AG09309 (cell line): ENCODE measurements at places on chromosomes 7 and 10.

DNA sequence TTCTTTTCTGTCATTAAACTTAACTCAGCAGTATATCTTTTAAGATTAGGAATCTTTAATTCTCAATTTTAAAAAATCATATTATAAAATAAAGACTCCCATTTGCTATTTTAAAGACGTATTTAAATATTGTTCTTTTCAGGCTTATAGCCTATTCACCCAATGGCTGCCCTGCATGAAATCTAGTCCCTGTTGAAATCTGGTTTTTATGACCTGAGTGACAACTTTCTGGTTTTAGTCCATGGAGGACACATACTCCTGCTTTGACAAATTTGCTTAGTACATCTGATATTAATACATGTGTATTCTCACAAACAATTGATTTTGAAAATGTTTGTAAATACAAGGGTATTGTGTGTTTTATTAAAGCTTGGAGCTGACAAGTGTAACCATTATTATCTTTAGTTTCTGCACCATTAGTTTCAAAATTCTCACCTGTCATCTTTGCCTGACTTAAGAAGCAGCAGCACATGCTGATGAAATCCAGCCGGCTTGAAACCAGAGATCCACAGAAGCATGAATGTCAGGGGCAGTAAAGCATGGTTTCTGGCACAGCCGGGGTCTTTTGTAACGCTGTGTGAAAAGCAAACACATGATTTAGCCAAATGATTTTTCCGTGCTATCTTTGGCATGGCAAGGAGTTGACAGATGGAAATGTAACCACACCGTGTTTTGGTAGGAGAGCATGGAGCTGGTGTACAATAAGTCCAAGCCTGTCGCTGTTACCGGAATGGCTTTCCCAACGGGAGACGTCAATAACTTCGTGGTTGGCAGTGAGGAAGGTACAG, 262.8 kb downstream of the DYNC1I1 start:
- no peak for DNase-seq

DNA sequence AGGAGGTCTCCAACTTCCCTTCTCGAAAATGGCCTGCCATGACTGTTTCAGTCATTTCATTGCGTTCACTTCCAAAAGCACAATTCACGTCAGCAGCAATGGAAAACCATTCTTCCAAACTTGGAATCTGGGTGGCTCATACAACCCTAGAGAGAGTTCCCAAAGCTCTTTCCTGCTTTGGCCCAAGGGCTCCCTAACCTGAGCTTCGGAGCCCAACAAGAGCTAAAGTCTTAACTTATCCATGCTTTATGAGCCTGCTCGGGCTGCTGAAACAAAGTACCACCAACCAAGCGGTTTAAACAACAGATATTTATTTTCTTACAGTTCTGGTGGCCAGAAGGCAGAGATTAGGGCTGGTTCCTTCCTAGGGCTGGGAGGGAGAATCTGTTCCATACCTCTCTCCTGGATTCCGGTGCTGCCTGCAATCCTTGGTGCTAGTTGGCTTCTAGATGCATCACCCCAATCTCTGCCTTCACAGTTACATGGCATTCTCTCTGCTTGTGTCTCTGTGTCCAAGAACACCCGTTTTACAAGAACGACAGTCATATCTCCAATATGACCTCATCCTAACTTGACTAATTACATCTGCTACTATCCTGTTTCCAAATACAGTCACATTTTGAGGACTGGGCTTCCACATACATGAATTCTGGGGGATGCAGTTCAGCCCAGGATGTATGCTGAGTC, 33.5 kb downstream of the CAMK2B start:
- DNase-seq: no peak

DNA sequence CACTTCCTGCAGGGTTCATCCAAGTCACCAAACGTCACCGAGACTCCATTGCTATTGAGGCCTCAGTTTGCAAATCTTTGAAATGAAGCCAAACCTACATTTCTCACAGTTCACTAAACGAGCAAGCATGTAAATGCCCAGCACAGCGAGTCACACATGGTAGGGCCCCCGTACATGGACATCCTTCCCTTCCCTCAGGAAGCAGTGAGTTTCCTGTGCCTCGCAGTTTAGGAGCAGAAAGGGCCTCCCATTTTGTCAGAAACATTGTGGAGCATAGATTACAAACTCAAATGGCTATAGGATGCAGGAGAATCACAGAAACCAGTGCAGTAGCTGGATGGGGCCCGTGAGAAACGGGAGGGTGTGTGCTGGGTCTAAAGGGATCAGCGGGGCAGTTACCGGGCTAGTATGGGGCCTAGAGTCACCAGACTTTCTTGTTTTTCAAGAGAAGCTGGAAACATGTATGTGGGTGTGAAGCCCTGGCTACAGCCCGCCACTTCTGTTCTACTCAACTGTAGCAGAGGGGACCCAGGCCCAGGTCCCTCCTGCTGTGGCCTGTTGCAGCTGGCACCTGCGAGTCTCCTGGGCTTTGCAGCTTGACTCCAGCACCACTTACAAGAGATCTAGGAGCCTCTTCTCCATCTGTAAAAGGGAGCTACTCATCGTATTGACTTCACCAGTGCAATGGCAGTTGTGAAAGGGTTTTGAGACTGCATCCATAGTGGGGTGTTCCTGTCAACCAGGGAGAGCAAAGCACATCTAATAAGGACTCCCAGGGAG, 14.2 kb upstream of the SLC18A3 start:
- no peak for DNase-seq

DNA sequence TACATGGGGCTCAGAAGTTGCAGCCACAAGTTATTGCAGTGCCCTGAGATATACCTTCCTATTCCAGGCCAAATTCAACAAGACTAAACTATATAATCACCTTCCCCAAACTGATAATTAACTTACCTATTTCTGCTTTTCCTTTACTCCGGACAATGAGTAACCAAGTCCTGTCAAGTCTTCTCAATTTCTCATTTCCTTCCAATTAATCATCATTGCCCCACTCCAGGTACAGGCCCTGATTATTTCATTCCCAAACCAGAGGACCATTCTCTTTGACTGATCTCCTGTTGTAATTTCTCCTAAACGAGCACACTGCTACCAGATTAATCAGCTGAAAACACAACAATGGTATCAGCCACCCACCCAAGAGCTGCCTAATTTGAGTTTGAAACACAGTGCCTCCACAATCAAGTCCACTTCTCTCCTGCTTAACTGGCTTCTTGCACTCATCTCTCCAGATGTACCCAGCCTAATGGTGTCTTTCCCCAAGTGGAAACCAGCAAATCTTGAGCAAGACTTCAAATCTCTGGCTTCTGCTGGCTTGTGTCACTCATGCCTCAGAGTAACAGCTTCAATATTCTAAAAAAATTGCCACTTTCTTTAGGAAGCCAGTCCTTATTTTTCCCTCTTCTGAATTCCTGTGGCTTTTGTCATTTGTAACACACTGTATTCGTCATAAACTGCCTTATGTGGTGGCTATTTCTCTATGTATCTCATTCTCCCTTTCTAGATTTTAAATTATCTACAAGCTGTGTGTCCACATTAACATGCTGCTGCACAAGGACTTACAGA, 89.1 kb downstream of the CDK6 start:
- no peak for DNase-seq

DNA sequence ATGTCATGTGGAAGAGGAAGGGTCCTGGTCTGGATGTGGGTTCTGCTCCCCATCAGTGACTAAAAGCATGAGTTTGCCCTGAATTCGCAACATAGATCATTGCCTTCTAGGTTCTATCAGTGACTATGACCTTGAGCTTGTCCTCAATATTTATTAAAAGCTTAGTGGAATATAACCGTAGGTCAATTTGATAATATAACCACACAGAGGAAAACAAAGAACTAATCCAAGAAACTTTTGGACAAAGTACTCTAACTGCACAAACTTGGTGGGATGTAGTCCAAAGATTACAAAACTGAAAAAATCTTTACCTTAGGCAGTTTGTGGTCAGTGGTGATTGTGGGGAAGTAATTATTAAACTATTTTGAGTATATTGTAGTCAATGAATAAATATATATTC, 152.9 kb downstream of the CYP26A1 start:
- DNase-seq: no peak

DNA sequence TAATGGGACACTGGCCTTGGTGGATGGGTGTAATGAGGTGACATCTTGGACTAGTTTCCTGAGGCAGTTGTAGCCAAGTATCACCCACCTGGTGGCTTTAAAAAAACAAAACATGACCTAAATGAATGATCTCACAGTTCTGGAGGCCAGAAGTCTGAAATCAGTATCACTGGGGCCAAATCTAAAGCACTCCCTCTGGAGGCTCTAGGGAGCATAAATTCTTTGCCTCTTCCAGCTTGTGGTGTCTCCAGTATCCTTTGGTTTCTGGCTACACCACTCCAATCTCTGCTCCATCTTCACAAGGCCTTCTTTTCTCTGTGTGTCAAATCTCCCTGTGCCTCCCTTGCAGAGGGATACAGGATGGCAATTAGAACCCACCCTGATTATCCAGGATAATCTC, 342.9 kb downstream of the CALN1 start:
- no peak for DNase-seq

DNA sequence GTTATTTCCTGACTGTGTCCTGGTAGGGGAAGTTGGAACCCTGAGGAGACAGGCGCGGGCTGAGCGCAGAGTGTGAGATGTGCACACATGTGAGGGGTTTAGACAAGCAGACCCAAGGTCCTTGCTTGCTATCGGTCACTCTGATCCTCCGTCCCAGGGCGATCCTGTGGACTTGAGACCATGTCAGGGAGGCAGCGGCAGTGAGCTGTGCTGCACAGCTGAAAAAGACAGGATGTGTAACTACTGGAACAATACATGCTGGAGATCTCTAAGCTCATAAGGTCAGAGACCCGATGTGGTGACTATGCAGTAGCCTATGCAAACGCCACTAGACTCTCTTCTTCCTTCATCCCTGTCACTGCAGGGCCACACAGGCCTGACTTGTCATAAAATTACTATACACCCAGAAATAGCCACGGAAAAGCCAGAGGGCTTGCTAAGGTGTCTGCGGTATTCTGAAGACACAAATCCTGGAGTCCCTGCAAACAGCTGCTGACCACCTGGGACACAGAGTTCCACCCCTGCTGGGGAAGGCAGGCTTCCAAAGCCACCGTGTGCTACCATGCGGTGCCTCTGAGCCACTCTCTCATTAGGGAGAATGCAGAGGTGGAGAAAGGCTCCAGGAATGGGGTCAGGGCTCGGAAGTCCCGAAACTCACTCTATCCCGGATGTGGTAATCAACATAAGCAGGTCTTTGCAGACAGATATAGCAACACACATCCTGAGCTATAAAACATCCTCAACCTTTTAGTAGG, 91.1 kb upstream of the DDC start:
- DNase-seq: no peak

DNA sequence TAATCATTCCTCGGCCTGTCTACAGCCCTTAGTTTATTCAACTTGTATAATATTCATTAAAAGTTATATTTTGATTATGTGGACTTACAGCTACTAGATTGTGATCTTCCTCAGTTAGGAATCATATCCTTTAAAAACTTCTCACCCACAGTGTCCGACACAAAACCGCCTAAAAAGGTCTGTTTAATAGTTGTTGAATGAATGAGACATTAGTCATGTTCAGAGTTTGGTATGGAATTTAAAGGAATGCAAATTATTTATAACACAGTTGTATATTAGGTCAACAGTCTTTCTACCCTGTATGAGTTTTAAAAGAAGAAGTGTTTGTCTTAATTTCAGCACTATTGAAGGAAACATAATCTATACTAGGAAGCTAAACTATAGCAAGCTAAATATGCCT, 390.0 kb downstream of the ARL4A start:
- no peak for DNase-seq

GRCh38 chr10:70174058-70174741, 3.9 kb upstream of the SAR1A start:
- no peak for DNase-seq

DNA sequence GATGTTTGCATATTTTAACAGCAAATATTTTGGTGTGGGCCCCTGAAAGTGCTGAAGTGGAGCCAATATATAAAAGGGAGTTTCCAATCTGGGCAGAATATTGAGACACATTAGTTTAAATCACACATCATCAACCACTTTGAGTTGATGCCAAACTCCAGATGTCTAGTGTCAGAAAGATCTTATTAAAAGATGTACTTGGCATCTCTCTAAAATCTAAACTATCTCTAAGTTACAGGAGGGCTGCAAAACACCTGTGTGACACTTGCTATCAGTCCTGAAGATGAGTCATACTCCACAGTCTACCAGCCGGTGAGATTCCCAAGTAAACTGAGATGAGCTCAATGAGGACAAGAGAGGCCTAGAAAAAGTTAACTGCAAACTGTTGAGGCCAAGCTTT, 11.4 kb downstream of the JAZF1 start:
- no peak for DNase-seq

- DNase-seq: no peak
Measured at GRCh38 chr10:6795541-6795940, 215.5 kb upstream of the PRKCQ start.

DNA sequence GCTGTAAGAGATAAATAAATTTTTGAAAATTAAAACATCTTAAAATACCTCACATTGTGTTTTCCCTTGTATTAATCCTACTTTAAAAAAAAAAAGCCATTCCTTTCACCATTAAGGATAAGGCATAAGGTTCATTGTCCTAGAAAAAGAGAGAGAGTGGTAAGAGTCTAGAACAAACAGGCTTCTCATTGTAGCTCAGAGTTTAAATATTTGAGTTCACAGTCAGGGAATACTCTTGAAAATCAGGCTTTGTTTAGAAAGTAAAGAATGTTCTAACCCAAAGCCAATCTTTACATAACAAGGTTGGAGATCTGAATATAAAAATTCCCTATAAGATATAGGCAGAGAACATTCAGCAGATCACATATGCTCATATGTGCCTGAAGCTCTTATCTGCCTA, 40.2 kb upstream of the TES start:
- DNase-seq: no peak

DNA sequence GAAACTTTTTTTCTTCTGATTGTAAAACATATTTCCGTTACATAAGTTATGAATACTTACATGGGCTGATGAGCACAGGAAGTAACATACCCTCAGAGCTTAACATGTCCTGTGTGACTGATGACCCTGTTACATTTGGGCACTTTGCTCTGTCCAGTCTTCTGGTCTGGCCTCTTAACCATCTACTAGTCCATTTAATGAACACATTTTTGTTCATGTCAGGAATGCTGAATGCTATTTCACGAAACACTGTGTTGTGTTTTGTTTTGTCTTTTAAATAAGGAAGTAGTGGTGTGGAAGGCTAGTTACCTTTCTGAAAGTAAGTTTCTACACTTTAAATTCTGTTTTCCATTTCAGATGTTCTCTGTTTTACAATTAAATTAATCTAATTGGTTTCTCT, 77.7 kb downstream of the RBM33 start:
- DNase-seq: no peak

DNA sequence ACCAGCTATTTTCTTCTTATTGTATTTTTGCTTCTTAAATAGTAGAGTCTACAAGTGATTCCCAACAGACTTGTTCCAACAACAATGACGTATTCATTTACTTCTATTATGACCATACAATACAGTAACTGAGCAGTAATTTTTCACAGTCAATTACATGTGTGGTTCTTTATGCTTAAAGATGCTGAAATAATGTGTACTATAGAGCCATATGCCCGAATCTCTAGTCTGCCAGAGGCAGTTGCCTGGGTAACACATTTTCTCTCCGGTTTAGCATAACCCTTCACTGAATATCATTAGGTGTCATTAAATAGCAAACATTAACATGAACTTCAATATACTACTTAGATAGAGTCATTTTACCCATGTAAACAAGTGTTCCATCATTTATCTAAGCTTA, 75.0 kb downstream of the SLC25A13 start:
- no peak for DNase-seq

- no peak for DNase-seq
Measured at GRCh38 chr7:55887821-55888247, 578 bp downstream of the ZNF713 start.
